ENCODE measurements at places on chromosomes 13 and 19.

GRCh38 chr19:3443840-3444694 lies 36.3 kb downstream of the SMIM24 start:
- DNase-seq: peak; percentile 32

DNA sequence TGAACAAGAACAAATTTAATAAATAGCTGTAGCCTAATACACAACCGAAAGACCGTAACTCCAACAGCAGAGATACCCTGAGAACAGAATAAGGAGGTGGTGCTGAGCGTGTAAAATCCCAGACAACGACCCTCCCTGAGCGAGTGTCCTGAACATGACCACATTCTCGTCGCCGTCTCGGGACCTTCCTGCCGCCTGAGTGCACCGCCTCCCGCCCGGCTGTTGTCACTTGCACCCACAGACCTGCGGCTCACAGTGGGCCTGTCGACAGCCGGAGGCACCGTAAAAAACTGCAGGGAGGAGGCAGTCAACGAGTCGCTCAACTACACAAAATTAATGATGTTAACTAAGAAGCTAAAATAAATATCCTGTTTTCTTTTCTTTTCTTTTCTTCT lies 35.8 kb upstream of the GRTP1 start:
- DNase-seq: no peak

DNA sequence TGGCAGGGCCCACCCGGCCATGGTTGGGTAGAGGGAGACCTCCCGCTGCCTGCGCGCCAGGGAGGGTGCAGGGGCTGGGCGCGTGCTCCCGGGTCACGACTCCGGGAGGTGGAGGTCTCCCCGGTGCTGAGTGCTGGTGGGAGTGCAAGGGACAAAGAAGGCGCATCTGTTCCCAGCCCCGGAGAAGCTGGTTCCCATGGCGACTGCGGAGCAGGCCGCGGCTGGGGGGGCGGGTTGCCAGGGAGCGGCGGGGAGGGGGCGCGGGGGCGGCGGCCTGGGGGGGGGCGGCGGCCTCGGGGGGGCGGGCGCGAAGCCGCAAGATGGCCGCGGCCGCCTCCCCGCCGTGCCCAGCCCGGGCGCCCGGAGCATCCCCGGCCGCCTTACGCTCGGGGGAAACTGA lies 1.2 kb downstream of the CBARP start:
- no peak for DNase-seq

- no peak for DNase-seq
These were observed 118.6 kb downstream of the URI1 start for GRCh38 chr19:30060531-30061222.

DNA sequence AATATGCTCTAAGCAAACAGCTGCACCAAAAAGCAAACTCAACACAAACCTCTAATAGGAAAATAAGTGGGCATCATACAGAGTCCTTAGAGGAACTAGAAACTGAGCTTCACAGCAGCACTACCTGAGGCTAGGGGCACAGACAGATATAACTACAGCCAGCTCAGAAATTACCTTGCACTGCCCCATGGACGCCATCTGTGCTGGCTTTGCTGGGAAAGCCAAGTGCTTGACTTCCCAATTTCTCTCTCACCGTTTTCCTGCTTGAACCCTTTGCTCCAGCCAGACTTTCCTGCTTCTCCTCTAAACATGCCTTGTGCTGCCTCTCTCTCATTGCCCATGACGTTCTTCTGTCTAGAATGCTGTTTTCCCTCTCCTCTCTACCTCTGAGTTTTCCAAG lies 29.3 kb downstream of the MTUS2 start:
- DNase-seq: no peak

GRCh38 chr19:4310247-4311121 lies 6.1 kb downstream of the FSD1 start:
- no peak for DNase-seq

- peak; percentile 91 for DNase-seq
These were observed 29.6 kb upstream of the RCBTB2 start for GRCh38 chr13:48562296-48563066.

GRCh38 chr13:48232420-48233045 lies 473 bp upstream of the ITM2B start:
- peak; percentile 50 for DNase-seq

DNA sequence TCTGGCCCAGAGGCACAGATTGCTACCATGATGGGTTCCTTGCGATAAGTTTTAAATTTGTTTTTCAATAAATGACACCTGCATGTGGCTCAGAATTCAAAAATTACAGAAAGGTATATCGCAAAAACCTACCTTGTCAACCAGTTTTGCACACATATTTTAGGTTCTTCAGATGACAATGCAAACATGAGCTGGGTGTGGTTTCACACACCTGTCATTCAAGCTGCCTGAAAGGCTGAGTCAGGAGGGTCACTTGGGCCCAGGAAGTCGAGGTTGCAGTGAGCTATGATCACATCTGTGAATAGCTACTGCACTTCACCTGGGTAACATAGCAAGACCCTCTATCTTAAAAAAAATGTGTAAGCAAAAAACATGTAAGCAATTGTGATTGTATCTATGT lies 56.1 kb downstream of the DNM2 start:
- no peak for DNase-seq

GRCh38 chr13:73335944-73336343 lies 277.1 kb downstream of the KLF5 start:
- DNase-seq: no peak

GRCh38 chr19:3278749-3279148 lies 54.3 kb downstream of the CELF5 start:
- no peak for DNase-seq

- no peak for DNase-seq
These were observed 1.4 kb downstream of the ABCA7 start for GRCh38 chr19:1041272-1041834.

- DNase-seq: no peak
These were observed 49.0 kb downstream of the ARHGEF18 start for GRCh38 chr19:7397687-7398086.
